KBM-7 (cell line): ENCODE measurements at places on chromosomes 4 and X.

DNA sequence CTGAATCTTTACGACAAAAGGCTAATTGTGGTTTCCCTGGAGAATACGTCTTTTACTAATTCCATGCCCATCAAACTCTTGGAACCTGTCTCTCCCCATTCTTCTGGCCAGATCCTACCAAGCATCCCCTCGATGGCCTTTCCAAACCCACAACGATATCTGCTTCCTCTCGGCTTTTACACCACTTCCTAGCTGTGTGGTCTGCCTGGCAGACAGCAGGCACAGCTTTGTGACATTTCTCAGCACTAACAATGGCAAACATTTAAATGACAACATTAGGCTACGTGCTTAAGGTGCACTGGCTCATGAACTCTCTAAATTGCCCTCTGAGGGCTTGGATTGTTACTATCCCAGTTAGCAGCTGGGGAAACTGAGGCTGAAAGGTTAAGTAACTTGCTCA is 141.0 kb downstream of the NSUN7 start:
- DNase-seq: no peak

- no peak for DNase-seq
Observed at GRCh38 chr4:34318773-34319172, 1925.5 kb downstream of the ARAP2 start.

DNA sequence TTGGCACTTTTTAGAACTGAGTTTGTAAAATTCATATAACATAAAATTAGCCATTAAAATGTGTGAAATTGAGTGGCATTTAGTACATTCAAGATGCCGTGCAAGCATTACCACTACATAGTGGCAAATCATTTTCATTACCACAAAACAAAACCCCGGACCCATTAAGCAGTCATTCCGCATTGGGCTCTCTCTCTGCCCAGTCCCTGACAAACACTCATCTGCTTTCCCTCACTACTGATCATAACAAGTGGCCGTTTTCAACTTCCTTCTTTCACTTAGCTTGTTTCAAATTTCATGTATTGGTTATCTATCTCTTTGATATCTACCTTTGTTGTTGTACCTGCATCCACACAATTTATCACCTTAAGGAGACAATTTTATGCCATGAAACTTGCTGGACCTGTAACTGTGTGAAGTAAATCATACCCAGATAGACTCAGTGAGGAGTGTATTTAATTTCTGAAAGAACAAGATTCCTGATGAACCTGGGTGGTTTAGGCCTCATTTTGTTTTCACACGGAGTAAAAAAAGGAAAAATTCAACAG is 202.1 kb downstream of the OR13H1 start:
- DNase-seq: no peak

DNA sequence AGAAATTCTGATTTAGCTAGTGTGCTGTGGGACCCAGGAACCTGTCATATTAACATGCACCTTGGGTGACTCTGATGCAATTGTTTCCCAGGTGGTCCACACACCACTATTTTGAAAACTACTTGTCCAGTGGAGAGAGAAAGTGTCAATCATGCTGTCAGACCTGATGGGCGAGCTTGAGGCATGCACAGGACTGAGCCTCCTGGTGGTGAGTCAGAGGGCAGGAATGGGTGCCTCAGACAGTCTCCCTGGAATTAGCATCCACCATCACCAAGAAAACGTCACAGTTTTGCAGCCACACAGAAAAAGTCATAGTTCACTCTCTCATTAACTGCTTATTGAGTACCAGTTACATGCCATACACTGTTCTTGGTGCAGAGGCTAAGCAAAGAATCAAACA is 181.8 kb upstream of the MAOA start:
- no peak for DNase-seq

GRCh38 chr4:183347566-183347965 is 25.3 kb upstream of the CLDN24 start:
- no peak for DNase-seq

GRCh38 chrX:106964290-106964689 is 35.7 kb downstream of the MORC4 start:
- no peak for DNase-seq
